ENCODE measurements at places on chromosomes 7 and 10. TPM values are rescaled to one million over a fixed set of nuclear protein-coding genes. Genes with fewer than 3 reads are reported as not detected.

DNA sequence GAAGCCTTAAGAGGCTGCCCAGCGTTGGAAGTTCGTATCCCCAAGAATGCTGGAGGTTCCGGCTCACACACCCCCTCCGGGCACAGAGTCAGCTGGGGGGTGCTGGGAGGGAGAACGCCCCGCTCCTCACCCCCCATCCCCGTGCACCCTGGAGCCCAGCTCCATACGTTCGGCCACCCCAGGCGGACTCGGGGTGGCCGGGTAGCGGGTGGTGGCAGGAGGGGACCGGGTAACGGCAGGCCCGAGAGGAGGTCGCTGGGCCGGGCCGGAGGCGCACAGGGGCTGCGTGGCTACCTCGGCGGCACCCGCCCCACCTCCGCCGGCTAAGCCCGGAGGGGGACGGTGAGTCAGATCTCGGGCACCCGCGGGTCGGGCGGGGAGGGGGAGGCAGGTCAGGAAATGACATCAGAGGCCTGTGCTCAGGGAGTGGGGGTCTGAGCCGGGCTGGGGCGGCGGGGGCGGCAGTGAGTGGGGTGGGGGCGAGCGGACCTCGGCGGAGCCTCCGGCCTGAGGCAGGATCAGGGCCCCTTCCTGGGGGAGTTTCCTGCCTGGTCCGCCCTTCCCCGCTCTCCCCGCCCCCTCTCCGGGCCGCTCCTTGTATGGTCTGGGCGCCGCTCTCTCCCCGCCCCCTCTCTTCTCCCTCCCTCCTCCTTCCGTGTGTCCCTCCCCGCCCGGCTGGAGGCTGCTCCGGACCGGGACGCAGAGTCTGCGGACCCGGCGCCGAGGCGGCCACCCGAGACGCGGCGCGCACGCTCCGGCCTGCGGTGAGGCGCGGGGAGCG, at the start of gene ZYX:
ZYX (plus strand) TSS at position 700 of the 781 bp plus-strand sequence. CDS start 227 bp downstream, outside the sequence.
- H3K27ac ChIP-seq: peak within 1 kb of the TSS; percentile 87
- H3K27me3 ChIP-seq: no peaks in the 10 kb centered on the region
- H3K36me3 ChIP-seq: no peaks in the 10 kb centered on the region
- DNase-seq: peak; percentile 86
- H3K4me3 ChIP-seq: peak within 1 kb of the TSS; percentile 90

DNA sequence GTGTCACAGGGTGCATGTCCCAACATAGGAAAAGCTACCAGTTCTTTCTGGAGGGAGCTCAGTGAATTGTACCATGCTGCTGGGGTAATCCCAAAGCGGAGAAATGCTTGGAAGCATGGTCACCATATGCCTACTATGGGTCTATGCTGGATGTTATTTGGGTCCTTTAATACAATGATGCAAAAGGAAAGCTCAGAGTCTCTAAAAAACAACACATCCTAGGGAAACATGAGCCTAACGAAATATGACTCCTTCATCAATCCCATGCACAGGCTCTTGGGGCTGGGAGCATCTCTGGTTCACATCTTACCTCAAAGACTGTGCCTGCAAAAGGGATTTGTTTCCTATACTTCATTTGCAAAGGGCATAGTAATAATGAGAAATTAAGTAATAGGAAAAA, 65.2 kb downstream of the CUBN start:
- H3K27ac ChIP-seq: no peak overlapping the region
- H3K36me3 ChIP-seq: no peaks in the 10 kb centered on the region

NOS3 gene
- 0.39 TPM for total RNA-seq

CTTNBP2 gene
- total RNA-seq: 0.27 TPM

DNA sequence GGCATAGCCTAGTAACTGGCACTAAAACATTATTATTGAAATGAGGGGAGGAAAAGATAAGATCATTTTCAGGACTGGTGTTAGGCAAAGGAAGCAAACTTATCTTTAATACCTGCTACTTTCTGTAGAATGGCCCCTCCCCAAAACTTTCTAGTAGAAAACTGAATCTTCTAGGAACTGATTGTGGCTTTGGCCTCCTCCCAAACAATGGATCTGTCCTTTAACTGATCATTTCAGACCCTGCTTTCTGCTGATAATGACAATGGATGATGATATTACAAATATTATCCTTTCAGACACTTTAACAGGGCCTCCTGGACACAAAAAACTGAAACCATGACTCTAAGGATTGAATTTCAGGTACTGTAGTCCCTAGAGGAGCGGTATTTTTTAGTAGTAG, 55.1 kb downstream of the EZH2 start:
- no peaks in the 10 kb centered on the region for H3K4me1 ChIP-seq
- no peaks in the 10 kb centered on the region for H3K36me3 ChIP-seq
- H3K27ac ChIP-seq: no peak overlapping the region
- H3K27me3 ChIP-seq: no peaks in the 10 kb centered on the region
- DNase-seq: no peak
- H3K4me3 ChIP-seq: no peak overlapping the region

- no peaks in the 10 kb centered on the region for H3K27me3 ChIP-seq
- H3K27ac ChIP-seq: peak overlapping the region; percentile 40
- no peak for DNase-seq
- peaks cover 52% of the 10 kb centered on the region for H3K4me1 ChIP-seq
These were observed 11.6 kb downstream of the PDLIM1 start for GRCh38 chr10:95279042-95279820.

DNA sequence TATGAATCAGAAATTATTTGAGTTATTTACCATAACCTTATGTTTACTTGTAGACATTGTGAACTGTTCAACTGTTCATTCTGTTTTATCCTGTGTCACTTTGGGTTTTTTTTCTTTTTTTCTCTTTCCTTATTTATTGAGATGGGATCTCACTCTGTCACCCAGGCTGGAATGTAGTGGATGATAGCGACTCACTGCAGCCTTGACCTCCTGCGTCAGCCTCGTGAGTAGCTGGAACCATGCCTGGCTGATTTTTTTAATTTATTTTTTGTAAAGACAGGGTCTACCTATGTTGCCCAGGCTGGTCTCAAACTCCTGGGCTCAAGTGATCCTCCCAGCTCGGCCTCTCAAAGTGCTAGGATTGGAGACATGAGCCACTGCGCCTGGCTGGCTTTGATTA, 97.1 kb downstream of the CSTF2T start:
- no peak overlapping the region for H3K27ac ChIP-seq
- DNase-seq: no peak
- no peaks in the 10 kb centered on the region for H3K4me1 ChIP-seq
- no peaks in the 10 kb centered on the region for H3K27me3 ChIP-seq
- no peak overlapping the region for H3K4me3 ChIP-seq
- no peaks in the 10 kb centered on the region for H3K36me3 ChIP-seq

DNA sequence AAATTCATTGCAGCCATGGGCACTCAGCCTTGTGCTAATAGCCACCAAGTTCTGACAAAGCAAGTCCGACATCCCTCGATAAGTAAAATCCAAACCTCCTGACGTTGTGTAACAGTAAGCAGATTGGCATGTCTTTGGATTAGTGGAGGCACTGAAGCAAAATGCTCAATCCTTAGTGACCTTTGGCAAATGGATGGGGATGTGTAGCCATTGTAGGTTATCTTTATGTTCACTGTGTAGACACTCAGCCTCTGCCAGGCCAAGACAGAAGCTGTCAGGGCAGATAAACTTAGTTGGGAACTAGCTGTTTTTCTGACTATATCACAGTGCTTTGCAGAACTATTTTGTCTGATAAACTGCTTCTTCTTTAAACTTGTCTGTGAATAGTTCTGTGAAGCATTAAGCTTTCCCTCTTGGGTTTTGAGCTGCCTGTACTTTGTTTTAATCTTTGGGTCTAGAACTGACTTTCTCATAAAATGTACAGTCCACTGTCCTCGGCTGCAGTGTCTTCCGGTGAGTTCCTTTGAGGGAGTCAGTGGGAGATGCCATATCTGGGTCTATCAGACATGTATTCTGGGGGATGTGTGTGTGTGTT, 220.8 kb downstream of the LRMDA start:
- H3K4me1 ChIP-seq: no peaks in the 10 kb centered on the region
- H3K4me3 ChIP-seq: no peak overlapping the region
- no peaks in the 10 kb centered on the region for H3K36me3 ChIP-seq
- DNase-seq: no peak
- no peaks in the 10 kb centered on the region for H3K27me3 ChIP-seq
